Effector memory CD4-positive, alpha-beta T cell (primary cell): ENCODE measurements at places on chromosomes 7 and 10.

- DNase-seq, result no peak
These were observed 47.4 kb downstream of the GPR37 start for GRCh38 chr7:124718032-124718766.

DNA sequence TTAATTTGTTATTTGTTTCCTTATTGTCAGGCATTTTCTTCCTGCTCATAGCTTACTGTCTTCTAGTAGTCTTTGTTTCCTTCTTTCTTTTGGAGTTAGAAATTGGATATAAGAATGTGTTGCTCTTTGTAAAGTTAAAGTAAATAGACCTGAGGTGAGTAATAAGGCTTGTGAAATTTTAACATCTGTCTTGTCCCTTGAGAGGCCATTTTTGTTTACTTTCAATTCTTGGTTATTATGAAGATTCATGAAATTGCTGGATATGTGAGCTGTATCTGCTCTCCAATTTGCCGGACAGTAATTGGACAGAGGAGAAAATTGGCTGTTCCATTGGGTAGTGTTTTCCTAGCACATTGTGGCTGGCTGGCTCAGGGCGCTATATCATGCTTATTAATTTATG, 260.7 kb downstream of the EXOC4 start:
- DNase-seq, result no peak

DNA sequence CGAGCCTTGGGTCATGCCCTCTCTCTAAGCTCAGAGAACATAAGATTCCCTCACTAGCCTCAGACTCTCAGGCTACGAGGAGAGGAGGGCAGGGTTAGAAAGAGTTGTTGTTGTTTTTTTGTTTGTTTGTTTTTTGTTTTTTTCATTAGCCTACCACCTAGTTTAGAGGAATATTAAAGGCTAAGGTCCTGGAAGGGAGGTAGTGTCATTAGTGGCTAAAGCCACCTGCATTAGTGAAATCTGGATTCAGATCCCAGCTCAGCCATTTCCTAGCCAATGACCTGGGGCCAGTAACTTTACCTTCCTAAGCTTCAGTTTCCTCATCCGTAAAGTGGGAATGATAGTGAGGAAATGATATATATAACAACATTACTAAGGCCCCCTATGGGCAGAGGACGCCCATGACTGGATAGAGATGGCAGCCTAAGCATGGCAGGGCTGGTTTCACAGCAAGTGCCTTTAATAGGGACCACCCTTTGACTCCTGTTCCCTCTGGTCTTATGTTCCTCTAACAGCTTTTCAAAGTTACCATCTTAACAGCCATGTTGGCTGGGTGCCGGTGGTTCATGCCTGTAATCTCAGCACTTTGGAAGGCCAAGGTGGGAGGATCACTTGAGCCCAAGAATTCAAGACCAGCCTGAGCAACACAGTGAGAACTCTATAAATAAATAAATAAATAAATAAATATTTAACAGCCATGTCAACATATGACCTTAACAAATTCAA, 5.1 kb downstream of the DDIT4 start:
- no peak for DNase-seq

DNA sequence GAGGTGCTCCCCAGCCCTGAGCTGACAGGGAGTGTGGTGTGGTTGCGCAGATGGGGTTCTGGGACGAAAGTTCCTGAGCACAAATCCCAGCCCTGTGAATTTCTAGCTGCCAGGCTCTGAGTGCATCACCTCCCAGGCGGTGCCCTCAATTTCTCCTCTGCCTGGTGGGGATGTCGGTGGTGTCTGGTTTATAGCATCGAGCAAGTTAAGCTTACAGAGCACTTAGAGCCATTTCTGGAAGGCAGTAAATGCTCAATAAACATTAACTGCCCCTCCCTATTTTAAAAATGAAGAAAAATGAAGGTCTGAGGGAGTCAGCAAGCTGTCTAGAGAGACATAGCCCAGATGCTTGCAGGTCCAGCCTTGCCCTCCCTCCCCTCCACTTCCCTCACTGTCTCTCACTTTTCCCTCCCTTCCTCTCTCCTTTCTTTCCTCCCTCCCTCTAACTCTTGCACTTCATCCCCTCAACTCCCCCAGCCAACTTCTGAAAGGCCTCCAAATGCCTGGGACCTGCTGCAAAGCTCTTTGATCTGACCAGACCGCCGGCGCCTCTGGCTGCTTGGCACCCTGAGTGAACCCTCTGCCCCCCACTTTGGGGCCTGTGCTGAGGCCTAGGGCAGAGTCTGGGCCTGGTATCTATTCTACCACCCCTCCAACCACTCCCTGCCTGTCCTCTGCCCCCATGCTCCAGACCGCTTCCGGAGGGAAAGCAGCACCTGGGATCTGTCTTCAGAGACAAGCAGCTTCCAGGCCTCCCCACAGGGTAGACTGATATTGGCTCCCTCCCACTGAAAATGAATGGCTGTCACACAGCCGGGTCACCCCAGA, 438.3 kb downstream of the RPS24 start:
- no peak for DNase-seq

GRCh38 chr7:44212581-44213184, 11.9 kb downstream of the YKT6 start:
- no peak for DNase-seq

DNA sequence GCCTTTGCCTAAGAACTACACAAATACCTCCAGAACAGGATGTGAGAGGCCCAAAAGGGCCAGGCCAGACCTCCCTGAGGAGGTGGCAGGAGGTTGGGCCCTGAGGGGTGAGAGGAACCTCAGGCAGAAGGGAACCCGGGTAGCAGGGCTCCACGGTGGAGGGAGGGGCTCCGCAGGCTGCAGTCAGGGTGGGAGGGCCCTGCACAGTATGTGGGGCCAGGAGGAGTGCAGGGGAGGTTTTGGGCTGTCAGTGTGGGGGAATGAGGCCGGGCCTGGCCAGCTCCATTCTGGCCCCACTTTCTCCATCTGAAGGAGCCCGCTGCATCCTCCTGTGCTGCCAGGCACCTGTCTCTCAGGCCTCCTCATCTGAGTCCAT, 25.9 kb downstream of the DNAJB12 start:
- no peak for DNase-seq

DNA sequence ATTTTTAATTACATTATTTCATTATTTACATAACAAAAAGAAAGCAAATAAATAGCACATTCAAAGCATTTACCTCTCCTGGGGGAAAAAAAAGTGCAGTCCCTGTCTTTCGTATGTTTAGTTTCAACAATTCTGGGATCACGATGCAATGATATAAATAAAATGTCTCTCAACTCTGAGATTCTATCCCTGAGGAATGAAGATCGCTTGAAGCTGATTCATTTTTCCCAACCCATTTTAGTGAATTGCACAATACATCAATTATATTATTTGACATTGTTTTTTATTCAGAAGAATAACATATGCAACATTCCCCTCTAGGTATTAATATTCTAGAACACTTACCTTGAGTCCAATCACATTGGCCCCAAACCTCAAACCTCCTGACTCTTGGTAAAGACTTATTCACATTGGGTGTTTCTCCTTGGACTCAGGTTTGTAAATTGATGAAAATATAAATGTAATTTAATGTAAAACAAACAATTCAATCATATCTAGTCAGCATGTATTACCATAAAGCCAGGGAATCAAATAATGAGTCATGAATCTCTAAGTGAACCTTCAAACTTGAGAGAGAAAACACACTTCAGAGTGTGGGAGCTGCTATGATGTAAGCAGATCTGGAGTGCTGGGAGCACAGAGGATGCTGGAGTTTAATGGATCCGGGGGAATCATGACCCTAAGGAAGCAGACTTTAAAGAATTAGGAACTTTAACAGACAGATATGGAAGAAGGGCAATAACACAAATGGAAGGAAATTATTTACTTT, 5.3 kb upstream of the SCIN start:
- no peak for DNase-seq

- DNase-seq, result no peak
These were observed 18.7 kb upstream of the FOXK1 start for GRCh38 chr7:4663239-4664018.

GRCh38 chr10:129850316-129850715, 113.8 kb downstream of the EBF3 start:
- no peak for DNase-seq

- no peak for DNase-seq
These were observed 134.7 kb downstream of the ARL5B start for GRCh38 chr10:18793951-18794350.

- DNase-seq, result no peak
These were observed 8.6 kb downstream of the CPA5 start for GRCh38 chr7:130353196-130353595.

DNA sequence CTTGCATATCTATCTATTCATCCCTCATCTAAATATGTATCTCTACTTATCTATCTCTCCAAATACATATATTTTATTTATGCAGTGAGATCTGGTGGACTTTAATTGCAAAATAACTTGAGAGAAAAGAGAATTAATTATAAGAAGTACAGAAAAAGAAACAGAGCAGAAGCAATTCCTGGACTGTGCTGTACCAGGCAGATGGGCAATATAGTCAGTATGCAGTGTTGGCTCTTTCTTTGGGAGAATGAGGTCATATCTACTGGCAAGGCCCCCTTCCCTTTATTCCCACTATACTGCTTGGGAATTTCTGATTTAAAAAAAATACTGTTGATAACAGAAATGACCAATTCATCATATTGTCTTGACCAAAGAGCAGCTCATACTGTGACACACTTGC, 49.0 kb upstream of the TOMM7 start:
- DNase-seq, result no peak

DNA sequence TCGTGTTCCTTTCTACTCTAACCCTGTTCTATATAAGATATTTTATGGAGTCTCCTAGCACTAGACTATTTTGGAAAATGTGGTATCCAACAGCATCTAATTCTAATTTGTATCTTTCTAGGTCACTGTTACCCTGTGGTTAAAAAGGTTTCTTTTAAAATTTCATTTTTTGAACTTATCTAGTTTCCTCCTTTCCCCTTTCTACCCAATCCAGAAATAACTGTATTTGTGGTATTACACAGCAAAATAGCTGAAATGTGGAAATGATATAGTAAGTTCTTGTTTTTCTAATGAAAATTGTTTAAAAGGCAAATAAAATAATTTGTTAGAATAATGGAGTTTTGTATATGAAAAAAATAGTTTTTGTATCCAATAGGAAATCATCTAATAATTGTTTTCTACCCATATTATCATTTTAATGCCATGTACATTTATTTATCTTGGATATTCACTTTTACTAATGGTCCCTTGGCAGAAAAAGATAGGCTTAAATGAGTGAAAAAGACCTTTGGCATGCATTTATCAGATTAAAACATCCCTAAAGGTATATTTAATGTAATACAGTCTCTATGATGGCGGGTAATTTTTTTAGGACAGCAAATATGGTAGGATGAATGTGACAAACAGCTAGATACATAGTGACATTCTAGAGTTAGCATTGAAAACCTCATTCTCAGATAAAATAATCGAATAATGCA, 175.5 kb upstream of the PLXDC2 start:
- DNase-seq, result no peak

DNA sequence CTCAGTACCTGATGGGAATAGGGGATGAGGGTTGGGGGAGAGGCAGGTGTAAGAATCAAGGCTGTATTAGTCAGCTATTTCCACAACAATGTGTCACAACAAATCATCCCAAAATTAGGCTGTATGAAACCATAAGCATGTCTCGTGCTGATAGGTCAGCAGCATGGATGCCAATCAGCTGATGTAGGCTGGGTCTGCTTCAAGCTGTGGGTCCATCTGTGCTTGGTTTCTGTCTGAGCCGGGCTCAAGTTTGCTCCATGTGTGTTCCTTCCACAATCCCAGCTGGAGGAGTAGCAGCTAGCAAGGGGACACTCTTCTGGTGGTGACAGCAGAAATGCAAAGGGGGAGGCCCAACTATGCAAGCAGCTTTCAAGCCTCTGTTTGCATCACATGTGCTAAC, 97.9 kb upstream of the ZNF746 start:
- no peak for DNase-seq

GRCh38 chr7:113013761-113014449, 72.7 kb downstream of the GPR85 start:
- no peak for DNase-seq

- DNase-seq, result no peak
These were observed 472.8 kb upstream of the ADARB2 start for GRCh38 chr10:2210088-2210487.

GRCh38 chr7:103597606-103598005, 151.6 kb upstream of the SLC26A5 start:
- DNase-seq, result no peak

GRCh38 chr10:94677691-94678090, 5.8 kb upstream of the CYP2C18 start:
- DNase-seq, result no peak

DNA sequence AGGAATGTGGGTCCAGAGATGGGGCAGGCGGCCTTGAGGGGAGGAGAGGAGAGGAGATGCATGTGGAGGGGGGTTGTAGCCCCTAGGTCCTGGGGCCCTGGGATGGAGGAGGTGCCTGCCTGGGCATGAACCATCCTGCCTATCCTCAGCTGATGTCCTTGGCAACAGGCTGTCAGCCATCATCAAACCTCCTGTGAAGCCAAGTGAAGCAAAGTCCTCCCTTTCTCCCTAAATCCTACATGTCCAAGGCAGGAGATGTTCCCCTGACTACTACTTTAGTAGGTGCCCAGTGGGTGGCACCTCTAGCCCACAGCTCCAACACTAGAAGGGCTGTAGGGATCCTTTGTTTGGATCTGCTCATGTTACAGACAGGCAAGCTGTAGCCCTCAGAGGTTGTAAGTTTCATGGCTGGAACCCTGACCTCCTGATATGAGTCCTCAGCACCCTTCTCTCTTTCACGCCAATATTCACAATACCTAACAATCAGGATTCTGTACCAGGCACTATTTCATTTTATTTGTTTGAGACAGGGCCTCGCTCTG, 66.6 kb upstream of the SYPL1 start:
- no peak for DNase-seq

- DNase-seq, result peak; percentile 50
These were observed at the start of gene CREB3L2 for GRCh38 chr7:138001529-138002095. CREB3L2 (minus strand) TSS chr7:138002086; CDS start chr7:138001705, 381 bp downstream.

DNA sequence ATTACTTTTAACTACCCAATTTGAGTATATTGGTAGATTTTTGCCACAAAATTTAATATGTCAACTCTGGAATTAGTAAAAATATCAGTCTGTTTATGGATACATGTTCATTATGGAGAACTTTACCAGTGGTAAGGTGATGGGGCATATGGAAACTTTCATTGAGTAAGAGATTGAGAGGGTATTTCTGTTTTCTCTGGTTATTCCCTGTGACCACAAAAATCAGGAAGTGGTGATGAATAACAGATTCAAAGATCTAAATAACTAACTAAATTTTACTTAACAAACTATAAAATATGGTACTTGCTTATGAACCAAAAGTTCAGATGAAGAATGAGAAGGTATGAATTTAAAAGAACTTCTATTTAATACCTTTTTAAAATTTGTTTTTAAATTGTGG, 22.1 kb upstream of the STEAP4 start:
- DNase-seq, result no peak
